Sigmoid colon (tissue), 7 donors: ENCODE measurements at places on chromosomes 12 and 14. TPM values are rescaled to one million over a fixed set of nuclear protein-coding genes. Genes with fewer than 3 reads are reported as not detected.

PTPRO gene
- 0.99 TPM for total RNA-seq

TBX3 gene
- 6.2 TPM for total RNA-seq

SMOC1 gene
- total RNA-seq, result not detected

KLRC2 gene
- 0.49 TPM for total RNA-seq

FOXN3 gene
- total RNA-seq, result 104 TPM

GRCh38 chr12:58655375-58655774 lies 264.9 kb downstream of the LRIG3 start:
- no peak overlapping the region for H3K27ac ChIP-seq
- H3K4me3 ChIP-seq, result no peak overlapping the region
- no peaks in the 10 kb centered on the region for H3K4me1 ChIP-seq
- H3K36me3 ChIP-seq, result no peaks in the 10 kb centered on the region

GRCh38 chr12:124240493-124240892 lies 54.4 kb upstream of the RFLNA start:
- H3K4me1 ChIP-seq, result no peaks in the 10 kb centered on the region
- H3K4me3 ChIP-seq, result no peak overlapping the region
- no peak for DNase-seq
- H3K36me3 ChIP-seq, result no peaks in the 10 kb centered on the region

DNA sequence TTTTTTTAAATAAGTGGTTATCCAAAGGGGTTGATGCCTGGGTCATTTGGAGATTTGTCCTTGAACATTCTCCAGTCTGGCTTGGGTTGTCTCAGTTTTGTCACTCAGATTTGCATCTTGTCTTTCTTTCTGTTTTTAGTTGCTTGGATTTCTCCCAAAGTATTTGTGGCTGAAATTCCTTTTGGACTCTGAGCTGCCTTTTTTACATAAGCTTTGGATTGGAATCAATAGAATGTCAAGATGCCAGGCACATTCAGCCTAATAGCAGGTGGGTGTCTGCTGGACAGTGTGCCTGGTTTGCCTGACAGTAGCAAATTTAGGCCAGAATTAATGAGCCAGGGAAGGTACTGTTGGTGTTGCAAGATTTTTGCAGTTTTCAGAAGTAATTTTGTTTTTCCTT lies 50.0 kb downstream of the FLRT2 start:
- DNase-seq, result no peak
- H3K4me3 ChIP-seq, result no peak overlapping the region
- H3K27me3 ChIP-seq, result no peaks in the 10 kb centered on the region
- no peak overlapping the region for H3K27ac ChIP-seq
- no peaks in the 10 kb centered on the region for H3K4me1 ChIP-seq

DNA sequence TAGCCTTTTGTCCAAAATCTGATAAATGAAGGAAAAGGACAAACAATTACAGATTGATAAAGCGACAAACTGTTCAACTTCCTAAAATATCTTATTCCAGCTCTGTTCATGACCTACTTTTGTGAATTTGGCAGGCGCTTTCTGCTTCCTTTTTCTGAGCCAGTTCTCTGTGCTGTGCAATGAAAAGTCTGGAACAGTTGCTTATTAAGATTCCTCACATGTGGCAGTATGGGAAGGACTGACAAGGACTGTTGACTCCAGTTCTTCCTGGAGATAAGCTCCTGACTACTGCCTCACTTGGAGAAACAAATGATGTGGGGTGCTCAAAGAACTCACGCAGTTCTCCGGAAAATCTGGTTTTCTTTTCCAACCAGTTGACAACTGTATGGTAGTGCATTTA lies 58.3 kb upstream of the ANP32D start:
- no peak overlapping the region for H3K4me3 ChIP-seq
- H3K27me3 ChIP-seq, result no peaks in the 10 kb centered on the region
- DNase-seq, result peak; percentile 69
- peak overlapping the region; percentile 60 for H3K27ac ChIP-seq

GRCh38 chr12:27864521-27864920 lies 84.5 kb upstream of the MANSC4 start:
- no peak overlapping the region for H3K4me3 ChIP-seq
- DNase-seq, result no peak
- no peak overlapping the region for H3K27ac ChIP-seq
- no peaks in the 10 kb centered on the region for H3K27me3 ChIP-seq

DNA sequence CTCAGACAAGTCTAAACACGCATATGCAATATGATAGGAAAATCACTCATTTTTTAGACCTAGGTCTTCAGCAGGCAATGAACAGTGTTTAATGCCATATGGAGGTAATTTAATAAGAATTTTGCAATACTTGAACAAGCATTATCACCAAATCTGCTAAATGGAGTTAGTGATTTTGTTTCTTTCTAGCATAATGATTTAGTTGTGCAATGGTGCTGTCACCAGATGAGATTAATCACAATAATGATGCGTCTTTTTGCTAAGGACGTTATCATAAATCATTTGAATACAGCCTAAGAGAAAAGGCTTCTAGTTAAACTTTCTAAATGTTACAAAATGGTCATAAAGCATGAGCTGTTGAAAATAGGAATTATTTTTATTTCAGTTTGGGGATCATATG lies 170.0 kb upstream of the SLC16A7 start:
- H3K4me1 ChIP-seq, result no peaks in the 10 kb centered on the region
- no peak for DNase-seq
- H3K4me3 ChIP-seq, result no peak overlapping the region
- no peaks in the 10 kb centered on the region for H3K27me3 ChIP-seq
- H3K36me3 ChIP-seq, result no peaks in the 10 kb centered on the region
- no peak overlapping the region for H3K27ac ChIP-seq

- H3K36me3 ChIP-seq, result no peaks in the 10 kb centered on the region
- peak; percentile 76 for DNase-seq
- no peak overlapping the region for H3K27ac ChIP-seq
- no peaks in the 10 kb centered on the region for H3K27me3 ChIP-seq
- H3K4me1 ChIP-seq, result no peaks in the 10 kb centered on the region
- H3K4me3 ChIP-seq, result no peak overlapping the region
Observed at GRCh38 chr12:70052931-70053497, 190.2 kb upstream of the CNOT2 start.

GRCh38 chr14:29030970-29031369 lies 264.4 kb downstream of the FOXG1 start:
- no peaks in the 10 kb centered on the region for H3K36me3 ChIP-seq
- no peaks in the 10 kb centered on the region for H3K4me1 ChIP-seq
- H3K27me3 ChIP-seq, result no peaks in the 10 kb centered on the region
- H3K4me3 ChIP-seq, result no peak overlapping the region
- no peak for DNase-seq

- DNase-seq, result no peak
- H3K27me3 ChIP-seq, result no peaks in the 10 kb centered on the region
- H3K4me1 ChIP-seq, result peaks cover 4% of the 10 kb centered on the region
- H3K4me3 ChIP-seq, result no peak overlapping the region
- H3K36me3 ChIP-seq, result no peaks in the 10 kb centered on the region
Observed at GRCh38 chr14:51428981-51429380, 188.9 kb downstream of the TMX1 start.

DNA sequence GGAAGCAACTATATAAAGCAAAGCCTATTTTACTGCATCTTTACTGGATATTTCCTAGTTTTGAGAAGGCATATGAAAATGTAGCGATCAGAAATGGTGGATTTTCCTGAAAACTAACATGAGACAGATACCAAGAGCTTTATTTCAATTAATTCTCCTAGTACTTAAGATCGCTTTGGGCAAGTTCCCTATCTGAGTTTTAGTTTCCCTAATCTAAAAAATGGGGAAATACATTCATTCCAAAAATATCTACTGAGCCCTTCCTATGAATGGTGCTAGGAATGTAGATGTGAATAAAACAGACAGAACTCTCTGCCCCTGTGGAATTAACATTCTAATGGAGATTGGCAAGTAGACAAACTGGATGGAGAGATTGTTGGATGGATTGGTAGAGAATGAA lies 8.4 kb downstream of the CATSPERB start:
- no peak overlapping the region for H3K4me3 ChIP-seq
- peaks cover 21% of the 10 kb centered on the region for H3K4me1 ChIP-seq
- DNase-seq, result no peak

GRCh38 chr12:130591736-130592135 lies 124.4 kb downstream of the RIMBP2 start:
- no peaks in the 10 kb centered on the region for H3K4me1 ChIP-seq
- DNase-seq, result no peak
- no peaks in the 10 kb centered on the region for H3K27me3 ChIP-seq
- no peaks in the 10 kb centered on the region for H3K36me3 ChIP-seq

DNA sequence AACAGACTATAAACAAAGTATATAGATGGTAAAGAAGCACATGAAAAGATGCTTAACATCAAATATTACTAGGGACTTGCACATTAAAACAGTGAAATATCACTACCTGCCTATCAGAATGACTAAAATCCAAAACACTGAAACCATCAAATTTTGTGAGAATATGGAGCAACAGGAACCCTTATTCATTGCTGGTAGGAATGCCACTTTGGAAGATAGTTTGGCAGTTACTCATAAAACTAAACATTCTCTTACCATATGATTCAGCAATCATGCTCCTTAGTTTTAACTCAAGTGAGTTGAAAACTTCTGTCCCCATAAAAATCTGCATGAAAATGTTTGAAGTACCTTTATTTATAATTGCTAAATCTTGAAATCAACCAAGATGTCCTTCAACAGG lies 297.6 kb downstream of the DAD1 start:
- no peaks in the 10 kb centered on the region for H3K36me3 ChIP-seq
- H3K4me1 ChIP-seq, result no peaks in the 10 kb centered on the region
- H3K4me3 ChIP-seq, result no peak overlapping the region
- H3K27ac ChIP-seq, result no peak overlapping the region

DNA sequence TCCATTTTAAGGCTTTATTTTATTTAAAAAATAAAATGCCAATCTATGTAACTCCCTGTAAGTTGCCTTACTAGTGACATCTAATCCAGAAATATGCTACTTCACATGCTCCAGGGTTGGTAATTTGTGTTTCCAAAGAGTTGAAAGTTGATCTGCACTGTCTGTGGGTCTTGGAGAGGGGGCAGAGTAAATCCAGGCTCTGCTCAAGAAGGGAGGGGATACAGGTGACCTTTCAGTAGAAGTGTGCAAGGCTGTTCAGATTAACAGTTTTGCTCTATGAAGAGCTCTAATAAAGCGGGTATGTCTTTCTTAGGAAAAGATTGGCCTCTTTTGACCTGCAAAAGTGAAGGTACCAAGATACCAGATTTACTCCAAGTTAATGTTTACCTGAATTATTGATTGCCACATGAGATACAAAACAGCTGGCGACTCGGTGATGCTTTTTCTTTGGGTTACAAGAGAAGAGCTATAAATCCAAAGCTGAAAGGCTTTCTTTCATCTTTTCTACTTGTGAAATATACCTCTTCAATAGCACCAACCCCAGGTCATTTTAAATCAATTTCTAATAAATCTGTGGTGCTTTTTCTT lies 75.6 kb upstream of the FLRT2 start:
- H3K27ac ChIP-seq, result no peak overlapping the region
- no peak for DNase-seq
- no peak overlapping the region for H3K4me3 ChIP-seq
- no peaks in the 10 kb centered on the region for H3K4me1 ChIP-seq

DNA sequence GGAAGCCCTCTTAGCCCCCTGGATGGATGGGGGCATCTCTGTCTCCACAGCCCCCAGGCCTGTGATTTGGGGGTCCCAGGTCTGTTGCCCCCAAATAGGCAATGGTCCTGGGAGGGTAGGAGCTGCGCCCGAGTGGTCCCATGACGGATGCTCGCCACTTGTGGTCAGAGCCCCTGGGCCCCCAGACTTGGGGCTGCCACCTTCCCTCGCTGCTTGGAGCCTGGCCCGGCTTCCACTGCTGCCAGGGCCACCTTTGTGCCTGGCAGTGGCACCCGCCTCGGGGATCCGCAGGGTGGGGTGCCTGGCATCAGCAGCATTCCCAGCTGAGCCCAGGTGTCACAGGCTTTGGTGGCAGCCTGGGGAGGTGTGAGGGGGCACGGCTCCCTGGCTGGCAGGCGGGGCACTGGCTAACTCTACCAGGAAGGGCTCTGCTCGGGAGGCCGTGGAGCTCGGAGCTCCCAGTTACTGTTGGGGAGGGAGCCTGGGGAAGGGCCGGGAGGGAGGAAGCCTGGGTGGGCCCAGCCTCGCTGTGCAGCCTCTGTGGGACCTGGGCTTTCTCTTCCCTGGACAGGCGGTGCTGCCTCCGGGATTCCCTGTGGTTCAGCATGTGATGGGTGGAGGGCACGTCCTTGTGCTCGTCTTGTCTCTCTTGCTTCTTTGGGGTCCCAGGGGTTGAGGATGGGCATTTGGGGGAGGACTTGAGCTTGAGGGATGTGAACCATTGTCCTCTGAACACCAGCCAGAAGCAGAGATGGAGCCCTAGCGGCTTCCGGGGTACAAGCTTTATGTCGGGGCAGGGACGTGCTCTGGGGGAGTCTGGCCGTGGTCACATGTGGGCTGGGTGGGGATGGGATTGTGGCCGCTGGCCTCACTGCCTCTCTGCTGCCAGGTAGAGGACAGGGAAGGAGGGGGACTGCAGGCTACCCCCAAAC lies 5.4 kb downstream of the KIF26A start:
- no peak overlapping the region for H3K27ac ChIP-seq
- peak; percentile 60 for DNase-seq
- peaks cover 9% of the 10 kb centered on the region for H3K4me1 ChIP-seq
- peaks cover 10% of the 10 kb centered on the region for H3K27me3 ChIP-seq
- H3K36me3 ChIP-seq, result no peaks in the 10 kb centered on the region
